ENCODE measurements at places on chromosomes 3 and 15. TPM values are rescaled to one million over a fixed set of nuclear protein-coding genes. Genes with fewer than 3 reads are reported as not detected.
A peak's percentile ranks its signal among the peaks of the same experiment; 100 is the strongest.

TM4SF18 gene
- not detected for total RNA-seq

C2CD4B gene
- 1.5 TPM for total RNA-seq

KLF15 gene
- total RNA-seq: 0.46 TPM

ACTRT3 gene
- 1.0 TPM for total RNA-seq

CPLX3 gene
- total RNA-seq: not detected

DNA sequence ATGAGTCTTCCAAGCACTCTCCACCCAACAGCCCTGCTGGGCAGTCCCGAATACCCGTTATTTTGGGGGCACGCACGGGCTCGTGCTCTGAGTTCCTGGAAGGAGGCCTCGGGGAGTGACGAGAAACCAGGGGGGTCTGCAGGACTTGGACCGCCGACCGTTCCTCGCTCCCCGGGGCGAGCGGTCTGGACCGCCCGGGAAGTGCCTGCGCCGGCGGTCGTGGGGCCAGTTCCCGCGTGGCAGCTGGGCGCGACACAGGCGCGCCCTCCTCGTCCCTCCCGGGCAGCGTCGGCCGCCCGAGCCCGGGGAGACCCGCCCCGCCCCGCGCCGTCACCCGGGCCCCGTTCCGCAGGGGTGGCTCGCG lies 387 bp downstream of the GNB4 start:
- H3K4me3 ChIP-seq: peak overlapping the region; percentile 68
- H3K36me3 ChIP-seq: peaks cover 1% of the 10 kb centered on the region
- DNase-seq: no peak

GRCh38 chr15:95469496-95470000 lies 861.0 kb upstream of the NR2F2 start:
- H3K27me3 ChIP-seq: no peaks in the 10 kb centered on the region
- H3K4me1 ChIP-seq: no peaks in the 10 kb centered on the region
- H3K4me3 ChIP-seq: no peak overlapping the region
- no peak for DNase-seq

- H3K4me1 ChIP-seq: no peaks in the 10 kb centered on the region
- peaks cover 5% of the 10 kb centered on the region for H3K36me3 ChIP-seq
- DNase-seq: no peak
- no peak overlapping the region for H3K27ac ChIP-seq
- H3K4me3 ChIP-seq: no peak overlapping the region
Measured at GRCh38 chr15:58856086-58856485, 77.4 kb downstream of the SLTM start.

DNA sequence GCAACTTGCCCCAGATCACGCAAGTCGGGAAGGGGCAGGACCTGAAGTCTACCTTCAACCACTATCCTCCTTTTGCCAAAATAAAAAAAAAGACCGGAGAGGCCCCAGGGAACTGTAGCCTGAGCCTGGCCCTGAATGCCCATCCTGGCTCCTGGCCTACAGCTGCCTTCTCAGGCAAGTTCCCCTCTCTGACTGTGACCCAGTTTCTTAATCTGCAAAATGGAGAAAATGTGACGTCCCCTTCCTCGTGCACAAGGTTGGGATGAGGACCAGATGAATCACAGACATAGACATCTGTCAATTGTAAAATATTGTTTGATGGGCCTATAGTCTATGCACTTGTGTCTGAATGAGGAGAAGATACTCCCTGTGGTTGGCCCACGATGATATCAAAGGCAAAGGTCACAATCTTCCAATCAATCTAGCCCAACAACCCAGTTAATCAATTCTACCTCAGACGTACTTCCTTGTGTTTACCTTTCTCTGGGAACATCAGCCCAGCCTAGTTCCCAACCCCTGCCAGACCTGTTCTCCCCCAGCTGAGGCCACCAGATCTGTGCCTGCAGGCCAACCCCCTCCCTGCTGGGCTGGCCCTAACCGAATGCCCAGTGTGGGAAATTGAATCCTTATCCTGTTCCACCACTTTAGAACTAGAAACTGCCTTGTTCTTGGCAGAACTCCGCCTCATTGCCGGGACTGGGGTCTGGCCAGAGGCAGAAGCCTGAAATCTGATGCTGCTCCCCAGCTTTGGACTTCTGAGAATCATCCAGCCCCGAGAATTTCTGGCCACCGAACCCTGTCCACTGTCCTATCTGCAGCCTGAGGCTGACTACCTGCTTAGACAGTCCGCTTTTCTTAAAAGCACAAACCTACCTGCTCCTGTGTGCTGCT lies 101.8 kb upstream of the LIPC start:
- peaks cover 7% of the 10 kb centered on the region for H3K27me3 ChIP-seq
- no peak overlapping the region for H3K27ac ChIP-seq
- H3K4me1 ChIP-seq: peaks cover 36% of the 10 kb centered on the region
- H3K36me3 ChIP-seq: peaks cover 3% of the 10 kb centered on the region
- DNase-seq: no peak

GRCh38 chr3:184336547-184337398 lies 627 bp upstream of the FAM131A start:
- peak overlapping the region; percentile 81 for H3K4me3 ChIP-seq
- H3K27ac ChIP-seq: peak overlapping the region; percentile 77
- H3K27me3 ChIP-seq: no peaks in the 10 kb centered on the region
- DNase-seq: no peak
- H3K36me3 ChIP-seq: peaks cover 19% of the 10 kb centered on the region

DNA sequence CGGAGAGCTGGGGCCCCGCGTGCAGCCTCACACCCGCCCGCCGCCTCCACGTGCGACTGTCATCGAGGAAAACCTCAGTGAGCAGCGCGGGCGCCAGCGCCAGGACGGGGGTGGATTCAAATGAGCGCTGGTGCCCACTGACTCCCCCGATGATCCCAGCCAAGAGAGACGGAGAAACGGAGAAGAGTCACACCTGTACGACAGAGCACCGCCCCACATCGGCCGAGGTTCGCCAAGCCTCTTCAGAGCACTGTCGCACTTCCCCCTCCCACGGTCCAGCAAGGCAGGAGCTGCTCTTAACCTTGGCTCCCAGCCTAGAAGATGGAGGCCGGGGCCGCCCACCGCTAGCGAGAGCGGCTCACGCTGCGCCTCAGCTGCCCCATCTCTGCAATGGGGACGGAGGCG lies 130.9 kb upstream of the IQSEC1 start:
- no peak overlapping the region for H3K27ac ChIP-seq
- peaks cover 57% of the 10 kb centered on the region for H3K27me3 ChIP-seq
- no peaks in the 10 kb centered on the region for H3K36me3 ChIP-seq
- H3K4me1 ChIP-seq: no peaks in the 10 kb centered on the region
- H3K4me3 ChIP-seq: no peak overlapping the region

DNA sequence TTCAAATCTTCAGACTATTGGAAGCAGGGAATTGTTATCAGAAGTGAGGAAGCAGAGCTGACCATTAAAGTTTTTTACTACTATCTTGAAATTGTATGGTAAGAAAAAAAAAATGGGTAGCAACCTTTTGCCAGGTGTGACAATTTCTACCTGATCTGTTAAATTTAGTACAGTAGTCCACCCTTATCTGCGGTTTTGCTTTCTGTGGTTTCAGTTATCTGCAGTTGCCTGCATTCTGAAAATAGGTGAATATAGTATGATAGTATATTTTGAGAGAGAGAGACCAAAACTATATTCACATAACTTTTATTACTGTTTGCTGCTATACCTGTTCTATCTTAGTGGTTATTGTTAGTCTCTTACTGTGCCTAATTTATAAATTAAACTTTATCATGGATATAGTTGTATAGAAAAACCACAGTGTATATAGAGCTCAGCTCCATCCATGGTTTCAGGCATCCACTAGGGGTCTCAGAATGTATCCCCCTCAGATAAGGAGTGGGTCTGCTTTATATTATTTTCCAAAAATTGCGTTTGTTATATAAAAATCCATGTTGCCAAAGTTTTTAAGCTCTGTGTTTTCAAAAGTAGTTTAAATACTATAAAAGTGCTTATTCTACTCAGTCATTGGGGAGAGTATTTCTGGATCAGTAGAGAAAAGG lies 69.9 kb downstream of the PTPRG start:
- no peak overlapping the region for H3K27ac ChIP-seq
- H3K36me3 ChIP-seq: no peaks in the 10 kb centered on the region
- no peak for DNase-seq
- no peak overlapping the region for H3K4me3 ChIP-seq
- no peaks in the 10 kb centered on the region for H3K27me3 ChIP-seq

- no peak overlapping the region for H3K4me3 ChIP-seq
- no peak for DNase-seq
- H3K4me1 ChIP-seq: no peaks in the 10 kb centered on the region
- H3K36me3 ChIP-seq: no peaks in the 10 kb centered on the region
- H3K27ac ChIP-seq: no peak overlapping the region
- peaks cover 4% of the 10 kb centered on the region for H3K27me3 ChIP-seq
Measured at GRCh38 chr3:64129581-64129980, 95.7 kb downstream of the PRICKLE2 start.

GRCh38 chr3:50961386-50961785 lies 286.7 kb downstream of the DOCK3 start:
- no peak for DNase-seq
- H3K4me1 ChIP-seq: no peaks in the 10 kb centered on the region
- no peaks in the 10 kb centered on the region for H3K36me3 ChIP-seq
- peaks cover 6% of the 10 kb centered on the region for H3K27me3 ChIP-seq
- no peak overlapping the region for H3K27ac ChIP-seq

GRCh38 chr15:40990789-40991188 lies 37.5 kb downstream of the CHAC1 start:
- peaks cover 42% of the 10 kb centered on the region for H3K36me3 ChIP-seq
- H3K27me3 ChIP-seq: no peaks in the 10 kb centered on the region
- H3K4me3 ChIP-seq: no peak overlapping the region
- H3K27ac ChIP-seq: peak overlapping the region; percentile 69
- DNase-seq: peak; percentile 25
- peaks cover 19% of the 10 kb centered on the region for H3K4me1 ChIP-seq

DNA sequence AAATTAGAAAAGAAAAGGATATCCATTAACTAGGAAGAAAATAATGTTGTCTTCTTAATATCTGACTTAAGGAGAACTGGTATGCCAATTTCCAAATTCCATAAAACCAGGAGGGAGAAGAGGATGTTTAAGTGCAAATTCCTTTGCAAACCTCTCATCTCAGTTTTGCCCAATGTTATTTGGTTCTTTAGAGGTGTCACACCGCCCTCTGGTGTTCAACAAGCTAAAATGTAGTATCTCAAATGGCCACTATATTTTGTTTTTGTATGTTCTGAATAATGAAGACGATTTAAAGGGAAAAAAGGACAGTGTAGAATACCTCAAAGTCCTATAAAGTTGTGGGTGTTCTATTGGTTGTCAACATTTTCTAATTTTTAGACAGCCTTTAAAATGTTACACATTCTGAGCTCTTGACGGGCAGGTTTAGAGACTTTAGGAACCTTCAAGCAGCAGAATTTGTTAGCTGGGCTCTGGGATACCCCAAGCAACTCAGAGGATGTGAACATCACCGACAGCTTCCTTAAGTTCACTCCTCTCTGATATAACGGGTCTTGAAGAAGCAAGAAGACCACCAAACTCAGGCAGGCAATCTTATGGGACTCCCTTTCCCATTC lies 458.3 kb downstream of the MFSD1 start:
- no peaks in the 10 kb centered on the region for H3K4me1 ChIP-seq
- no peak overlapping the region for H3K27ac ChIP-seq
- H3K27me3 ChIP-seq: peaks cover 8% of the 10 kb centered on the region
- H3K4me3 ChIP-seq: no peak overlapping the region
- H3K36me3 ChIP-seq: no peaks in the 10 kb centered on the region

- DNase-seq: no peak
- H3K27me3 ChIP-seq: no peaks in the 10 kb centered on the region
- no peak overlapping the region for H3K4me3 ChIP-seq
- no peaks in the 10 kb centered on the region for H3K36me3 ChIP-seq
- no peak overlapping the region for H3K27ac ChIP-seq
- no peaks in the 10 kb centered on the region for H3K4me1 ChIP-seq
Measured at GRCh38 chr15:74340150-74340549, 27.3 kb downstream of the CYP11A1 start.

GRCh38 chr15:41955807-41956525 lies 16.4 kb downstream of the EHD4 start:
- H3K36me3 ChIP-seq: peaks cover 30% of the 10 kb centered on the region
- H3K27ac ChIP-seq: no peak overlapping the region

DNA sequence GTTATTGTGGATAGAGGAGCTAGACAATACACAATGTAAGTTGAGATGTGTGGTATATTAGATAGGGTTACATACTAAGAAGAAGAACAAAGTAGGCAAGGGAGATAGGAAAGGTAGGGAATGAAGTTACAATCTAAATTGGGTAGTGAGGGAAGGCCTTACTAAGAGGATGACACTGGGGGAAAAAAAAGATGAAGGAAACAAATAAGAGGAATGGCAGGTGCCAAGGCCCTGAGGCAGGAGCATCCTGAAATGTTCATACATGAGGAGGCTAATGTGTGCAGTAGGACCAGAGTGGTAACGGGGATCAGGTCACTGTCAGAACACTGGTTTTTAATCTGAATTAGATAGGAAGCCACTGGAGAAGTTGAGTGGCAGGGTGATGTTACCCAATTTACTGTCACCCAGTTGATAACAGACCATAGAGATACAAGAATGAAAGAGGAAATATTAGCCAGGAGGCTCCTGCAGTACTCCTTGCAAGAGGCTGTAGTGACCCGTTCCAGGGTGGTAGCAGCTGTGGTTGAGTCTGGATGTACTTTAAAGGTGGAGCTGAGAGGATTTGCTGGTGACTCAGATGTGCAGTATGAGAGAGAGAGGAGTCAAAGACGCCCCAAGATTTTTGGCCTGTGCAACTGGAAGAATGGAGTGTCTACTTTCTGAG lies 14.4 kb downstream of the RTP1 start:
- no peaks in the 10 kb centered on the region for H3K27me3 ChIP-seq
- no peaks in the 10 kb centered on the region for H3K4me1 ChIP-seq
- no peak overlapping the region for H3K4me3 ChIP-seq

DNA sequence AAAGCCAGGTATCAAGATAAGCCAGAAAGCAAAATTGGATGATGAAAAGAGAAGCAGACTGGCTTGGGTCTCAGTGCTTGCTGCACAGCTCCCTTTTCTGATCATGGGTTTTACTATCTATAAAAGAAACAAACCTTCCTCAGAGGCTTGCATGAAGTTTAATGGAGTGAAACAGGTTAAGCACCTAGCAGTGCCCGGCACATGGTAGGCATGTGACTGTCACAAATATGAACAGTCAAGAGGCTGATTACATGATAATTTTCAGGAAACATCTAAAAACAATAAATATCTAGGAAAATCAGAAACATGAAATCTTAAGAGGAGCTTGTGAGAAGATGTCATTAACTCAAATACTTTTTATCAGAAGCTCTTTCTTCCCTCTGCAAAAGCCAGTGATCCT lies 519.2 kb downstream of the EPHB1 start:
- H3K4me1 ChIP-seq: no peaks in the 10 kb centered on the region
- DNase-seq: no peak
- H3K27me3 ChIP-seq: no peaks in the 10 kb centered on the region
- H3K4me3 ChIP-seq: no peak overlapping the region
- no peak overlapping the region for H3K27ac ChIP-seq

All from activated CD4-positive, alpha-beta memory T cell treated with anti-CD3 and anti-CD28 coated beads for 36 hours (primary cell).